T-helper 2 cell (primary cell): ENCODE measurements at places on chromosomes 16 and 17.

GRCh38 chr17:82050152-82050760 lies 1.4 kb downstream of the RFNG start:
- no peak for DNase-seq

- no peak for DNase-seq
Observed at GRCh38 chr17:15340966-15341365, 431 bp downstream of the TEKT3 start.

GRCh38 chr17:28187931-28188330 lies 131.1 kb upstream of the TMEM97 start:
- no peak for DNase-seq

GRCh38 chr17:78939615-78940014 lies 14.4 kb upstream of the TIMP2 start:
- no peak for DNase-seq

DNA sequence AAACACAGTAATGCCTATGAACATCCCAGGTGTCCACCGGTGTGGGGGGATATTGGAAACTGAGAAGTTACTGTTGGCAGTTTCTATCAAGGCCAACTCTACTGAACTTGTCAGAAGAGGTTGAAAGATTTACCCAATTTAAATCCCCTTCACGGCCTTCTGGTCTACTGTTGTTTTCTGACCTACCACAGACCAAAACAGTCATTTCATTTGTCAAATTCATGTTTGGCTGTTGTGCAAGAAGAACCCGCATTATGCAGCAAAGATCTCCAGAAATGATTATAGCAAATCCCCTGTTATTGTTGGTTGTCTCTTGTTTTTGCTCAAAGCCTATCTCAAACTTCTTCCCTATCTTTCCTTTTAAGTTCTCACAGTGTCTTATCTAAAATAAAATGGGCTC lies 73.1 kb upstream of the MAF start:
- DNase-seq = no peak

DNA sequence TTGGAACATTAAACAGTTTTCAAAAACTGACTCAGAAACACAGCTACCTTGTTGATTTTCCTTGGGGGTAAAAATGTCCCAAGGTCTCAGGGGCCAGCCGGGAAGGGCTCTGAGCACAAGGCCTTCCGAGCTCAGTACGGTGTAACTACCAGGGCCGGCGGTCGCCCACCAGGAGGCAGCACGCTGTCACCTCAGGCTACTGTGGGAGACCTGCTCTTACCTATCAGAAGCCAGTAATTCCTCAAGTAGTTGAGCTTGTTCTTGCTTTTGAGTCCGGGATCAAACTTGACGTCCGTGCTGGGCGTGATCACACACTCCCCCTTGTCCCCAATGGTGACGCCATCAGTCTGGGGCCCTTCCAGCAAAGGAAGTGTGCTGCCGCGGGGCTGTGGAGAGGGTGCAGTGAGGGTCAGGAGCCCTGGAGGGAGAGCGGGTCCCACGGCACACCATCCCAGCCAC lies 43.4 kb upstream of the ICAM2 start:
- no peak for DNase-seq

DNA sequence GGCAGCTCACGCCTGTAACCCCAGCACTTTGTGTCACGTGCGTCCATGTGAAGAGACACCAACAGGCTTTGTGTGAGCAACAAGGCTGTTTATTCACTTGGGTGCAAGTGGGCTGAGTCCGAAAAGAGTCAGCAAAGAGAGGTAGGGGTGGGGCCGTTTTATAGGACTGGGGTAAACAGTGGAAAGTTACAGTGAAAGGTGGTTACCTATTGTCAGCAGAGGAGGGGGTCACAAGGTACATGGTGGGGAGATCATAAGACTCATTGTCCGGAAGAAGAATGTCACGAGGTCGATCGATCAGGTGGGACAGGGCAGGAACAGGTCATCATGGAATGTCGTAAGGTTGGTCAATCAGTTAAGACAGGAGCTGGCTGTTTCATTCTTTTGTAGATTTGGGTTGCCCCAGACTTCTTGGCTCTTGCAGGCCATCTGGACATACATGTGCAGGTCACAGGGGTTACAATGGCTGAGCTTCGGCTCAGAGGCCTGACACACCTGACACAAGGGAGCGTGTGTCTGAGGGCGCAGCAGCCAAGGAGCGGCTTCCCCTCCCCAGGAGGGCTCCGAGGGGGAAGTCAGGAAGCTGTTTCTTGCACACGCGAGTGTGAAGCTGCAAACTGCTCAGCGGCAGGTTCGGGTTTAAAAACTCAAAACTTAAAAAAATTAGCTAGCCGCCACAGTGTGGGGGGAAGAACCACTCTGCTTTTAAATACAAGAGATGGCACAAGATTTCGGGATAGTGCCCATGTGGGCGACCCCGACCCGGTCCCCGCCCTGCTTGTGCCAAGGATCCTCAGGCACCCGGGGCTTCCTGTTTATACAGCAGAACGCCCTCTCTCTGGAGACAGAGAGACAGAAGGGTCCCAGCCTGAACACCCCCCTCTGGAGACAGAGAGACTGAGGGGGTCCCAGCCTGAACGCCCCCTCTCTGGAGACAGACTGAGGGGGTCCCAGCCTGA lies 12.4 kb upstream of the TEX19 start:
- DNase-seq = no peak

- no peak for DNase-seq
Observed at GRCh38 chr16:53043428-53043831, 9.3 kb downstream of the CHD9NB start.

- DNase-seq = no peak
Observed at GRCh38 chr16:85166281-85166680, 54.0 kb upstream of the CIBAR2 start.

- DNase-seq = no peak
Observed at GRCh38 chr16:66451548-66451947, 24.5 kb downstream of the BEAN1 start.

GRCh38 chr17:21041741-21042457 lies 912 bp downstream of the USP22 start:
- peak; percentile 54 for DNase-seq

- DNase-seq = no peak
Observed at GRCh38 chr16:21560462-21560861, 38.9 kb upstream of the METTL9 start.

GRCh38 chr16:79411805-79412204 lies 188.7 kb downstream of the MAF start:
- DNase-seq = no peak

GRCh38 chr17:75153780-75154194 lies 525 bp downstream of the JPT1 start:
- no peak for DNase-seq

DNA sequence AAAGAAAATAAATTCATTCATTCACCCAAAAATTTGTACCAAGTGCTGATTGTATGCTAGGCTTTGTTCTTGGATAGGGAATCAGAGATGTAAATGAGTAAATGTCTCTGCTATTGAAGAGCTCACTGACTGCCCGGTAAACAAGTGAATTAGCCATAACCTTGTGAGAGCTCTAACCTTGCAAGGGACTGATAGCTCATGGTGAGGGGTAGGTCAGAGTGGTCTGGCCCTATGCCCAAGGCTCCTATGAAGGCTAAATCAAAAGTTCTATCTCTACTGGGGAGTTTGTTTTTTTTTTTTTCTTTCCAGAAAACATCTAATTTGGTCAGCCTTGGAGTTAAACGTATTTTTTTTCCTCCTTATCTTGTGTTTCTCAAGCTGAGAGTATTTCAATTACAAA lies 172.8 kb upstream of the CDH11 start:
- DNase-seq = no peak

- no peak for DNase-seq
Observed at GRCh38 chr16:576823-577201, 7.0 kb downstream of the PIGQ start.

DNA sequence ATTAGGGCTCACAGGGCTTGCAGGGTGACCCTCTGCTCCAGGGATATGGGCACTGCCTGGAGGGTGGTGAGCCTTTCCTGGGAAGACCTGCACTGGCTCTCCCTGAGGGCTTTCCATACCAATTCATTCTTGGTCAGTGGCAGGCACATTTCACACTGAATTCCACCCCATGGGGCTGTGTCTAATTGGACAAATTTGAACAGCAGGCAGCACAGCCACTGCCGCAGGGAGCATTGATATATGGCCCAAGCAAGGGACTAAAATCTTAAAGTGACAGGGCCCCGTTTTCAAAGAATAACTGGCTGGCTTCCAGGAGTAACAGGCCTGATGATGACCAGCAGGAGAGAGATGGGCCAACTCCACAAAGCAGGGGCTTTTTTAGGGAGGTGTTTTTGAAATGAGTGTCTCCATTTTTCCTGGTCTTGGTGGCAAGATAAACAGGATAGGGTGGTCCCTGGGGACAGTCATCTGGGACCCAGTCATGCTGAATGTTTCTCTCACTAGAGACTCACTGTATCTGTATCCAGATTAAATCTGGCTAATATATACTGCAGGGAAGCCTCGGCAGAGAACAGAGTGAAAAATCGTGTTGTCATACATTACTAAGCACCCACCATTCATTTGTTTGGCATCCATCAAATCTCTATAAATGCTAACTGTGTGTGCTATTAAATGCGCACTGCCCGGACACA lies 74.1 kb upstream of the TBX2 start:
- DNase-seq = no peak

GRCh38 chr16:61900482-61900881 lies 135.8 kb downstream of the CDH8 start:
- DNase-seq = no peak
